ENCODE measurements at places on chromosomes 3 and 15.

GRCh38 chr15:29129221-29129620 lies 140.4 kb downstream of the NSMCE3 start:
- DNase-seq, result no peak

DNA sequence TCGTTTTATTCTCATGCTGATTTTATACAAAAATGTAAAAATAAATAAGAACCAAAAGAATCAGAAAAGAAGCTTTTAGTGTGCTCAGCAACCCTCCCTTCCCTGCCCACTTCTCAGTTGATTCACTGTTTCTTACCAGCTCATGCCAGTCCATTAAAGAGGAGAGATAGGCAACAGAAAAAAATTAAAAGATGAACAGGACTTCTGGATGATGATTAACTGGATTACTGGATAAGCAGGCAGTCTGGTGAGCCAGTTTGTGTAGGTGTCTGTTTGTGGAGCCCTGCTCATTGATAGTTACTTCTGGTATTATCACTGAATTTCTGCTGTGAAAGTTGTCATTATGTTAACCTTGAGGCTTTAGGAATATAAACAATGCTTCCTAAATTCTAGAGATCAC lies 15.1 kb upstream of the GPR171 start:
- no peak for DNase-seq

DNA sequence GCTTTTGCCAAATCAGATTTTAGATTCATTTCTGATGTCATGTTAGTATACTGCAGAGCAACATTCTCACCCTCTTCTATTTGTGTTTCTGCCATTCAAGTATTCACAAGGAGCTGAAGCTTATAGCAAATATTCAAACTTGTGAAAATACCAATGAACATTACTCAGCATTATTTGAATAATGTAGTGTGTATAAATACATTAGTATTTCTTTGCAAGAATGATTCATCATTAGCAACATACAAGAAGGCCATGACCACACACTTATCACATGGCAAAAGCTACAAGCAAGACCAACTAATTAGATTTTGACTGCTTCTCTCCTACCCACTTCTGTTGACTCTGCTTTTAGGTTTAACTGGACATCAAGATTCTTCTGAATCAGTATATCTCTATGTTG lies 124.9 kb downstream of the IGSF11 start:
- DNase-seq, result no peak

DNA sequence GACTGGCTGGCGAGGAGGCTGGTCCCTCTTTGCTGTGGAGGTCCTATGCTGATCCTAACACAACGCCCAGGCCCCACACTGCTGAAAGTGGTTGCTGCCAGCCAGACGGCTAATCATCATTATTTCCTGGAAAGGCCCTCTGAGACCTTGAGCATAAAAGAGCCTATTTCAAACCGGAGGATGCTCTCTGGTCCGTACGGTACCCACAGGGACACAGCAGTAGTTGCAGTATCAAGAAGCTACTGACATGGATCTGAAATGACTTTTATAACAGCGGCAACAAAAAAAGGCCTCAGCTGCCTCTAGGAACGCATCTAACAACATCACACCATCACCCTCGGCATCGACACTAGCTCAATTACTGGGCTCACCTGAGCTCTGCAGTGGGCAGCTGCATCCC lies 59.1 kb upstream of the FOXB1 start:
- DNase-seq, result no peak

GRCh38 chr3:5205165-5205941 lies 17.8 kb downstream of the EDEM1 start:
- DNase-seq, result no peak

- DNase-seq, result no peak
These were observed 168.4 kb upstream of the VEPH1 start for GRCh38 chr3:157671656-157672055.

- DNase-seq, result no peak
These were observed 377.9 kb downstream of the GAP43 start for GRCh38 chr3:116001151-116001621.

All from stimulated activated CD4-positive, alpha-beta T cell treated with anti-CD3 and anti-CD28 coated beads, Interleukin-1b, Interleukin-23, amount 100 ng/mL, for 24 hours (primary cell).